ENCODE measurements at places on chromosomes 5 and 9.
A peak's percentile ranks its signal among the peaks of the same experiment; 100 is the strongest.

DNA sequence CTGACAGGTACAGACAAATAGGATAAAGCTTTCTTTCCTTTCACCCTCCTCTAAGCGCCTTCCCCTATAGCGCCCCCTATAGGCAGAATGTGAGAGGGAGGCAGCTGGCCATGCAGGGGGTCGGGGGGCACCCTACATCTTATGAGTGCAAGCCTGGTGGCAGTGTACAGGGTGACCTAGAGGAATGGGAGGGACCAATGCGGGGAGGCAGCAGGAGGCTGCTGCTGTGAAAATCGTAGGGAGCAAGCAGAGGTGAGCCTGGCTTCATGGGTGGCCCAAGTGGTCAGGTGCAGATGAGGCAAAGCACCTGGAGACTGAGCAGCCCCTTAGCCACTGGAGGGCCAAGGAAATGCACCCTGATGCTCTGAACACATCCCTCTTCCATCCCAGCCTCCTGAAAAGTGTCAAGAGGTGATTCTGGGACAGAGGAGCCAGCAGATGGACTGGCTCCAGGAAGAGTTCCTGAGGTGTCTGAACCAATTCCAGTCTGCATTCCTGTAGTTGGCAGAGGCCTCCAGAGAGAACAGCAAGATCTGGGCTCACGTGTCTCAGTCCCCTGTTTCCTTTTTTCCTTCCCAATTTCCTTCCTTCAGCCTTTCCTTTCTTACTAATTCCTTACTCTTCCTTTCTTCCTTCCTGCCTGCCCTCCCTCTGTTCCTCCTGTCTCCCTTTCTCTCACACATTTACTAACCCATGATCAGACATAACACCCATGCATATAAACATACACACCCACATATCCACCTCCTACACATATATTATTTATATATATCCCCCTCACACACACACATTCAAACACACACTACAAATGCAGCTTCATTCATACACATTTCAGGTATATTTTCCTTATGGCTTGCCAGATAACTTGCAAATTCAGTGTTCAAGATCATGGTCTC is 32.8 kb upstream of the GALNT10 start:
- no peak for DNase-seq

- no peak for DNase-seq
Observed at GRCh38 chr5:15463231-15463980, 36.6 kb upstream of the FBXL7 start.

DNA sequence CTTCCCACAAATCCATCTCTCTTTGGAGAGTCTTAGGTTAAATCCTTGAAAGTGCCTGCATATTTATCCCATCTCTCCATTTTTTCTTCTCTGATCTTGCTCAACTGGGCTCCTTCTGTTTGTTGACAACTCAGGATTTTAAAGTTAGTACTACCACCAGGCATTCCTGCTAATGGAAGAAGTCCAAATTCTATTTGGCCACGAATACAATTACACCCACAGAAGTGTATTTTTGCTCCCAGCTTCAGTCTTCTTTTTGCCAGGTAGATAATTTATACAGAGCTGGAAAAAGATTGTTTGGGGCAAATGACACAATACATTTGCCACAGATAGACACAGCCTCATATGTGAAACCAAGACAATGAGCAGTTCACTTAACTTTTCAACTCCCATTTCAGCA is 74.8 kb downstream of the CETN3 start:
- no peak for DNase-seq

GRCh38 chr9:113657765-113658544 is 194.4 kb downstream of the RGS3 start:
- DNase-seq, result peak; percentile 59

DNA sequence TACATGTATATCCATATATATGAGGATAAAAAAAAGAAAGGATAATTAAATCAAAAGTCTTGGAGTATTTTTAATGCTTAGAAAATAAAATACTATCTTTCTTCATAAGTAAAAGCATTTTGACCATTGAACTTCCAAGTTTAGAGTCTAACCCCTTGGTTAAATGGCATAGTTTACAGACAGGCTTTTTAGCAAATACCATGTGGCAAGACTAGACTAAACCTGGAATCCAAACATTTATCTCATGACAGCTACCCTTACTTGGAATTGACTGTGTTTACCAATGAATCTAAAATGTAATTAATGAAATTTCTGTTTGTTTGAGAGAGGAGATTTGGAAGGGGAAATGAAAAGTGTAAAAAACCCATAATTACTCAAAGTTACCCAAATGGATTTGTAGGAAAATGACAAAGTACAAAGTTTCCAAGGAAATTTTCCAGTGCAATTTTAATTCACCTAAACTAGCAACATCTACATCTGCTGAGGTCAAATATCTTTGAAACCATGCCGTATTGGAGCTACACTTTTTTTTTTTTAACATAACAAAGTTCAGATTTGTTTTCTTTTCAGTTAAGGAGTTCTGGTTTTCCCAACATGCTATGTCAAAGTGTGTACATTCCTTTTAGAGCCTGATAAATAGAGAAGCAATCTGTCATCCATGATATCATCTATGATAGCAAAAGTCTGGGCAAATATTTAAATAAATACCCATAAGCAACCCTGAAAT is 272.1 kb upstream of the DAB2 start:
- DNase-seq, result no peak

DNA sequence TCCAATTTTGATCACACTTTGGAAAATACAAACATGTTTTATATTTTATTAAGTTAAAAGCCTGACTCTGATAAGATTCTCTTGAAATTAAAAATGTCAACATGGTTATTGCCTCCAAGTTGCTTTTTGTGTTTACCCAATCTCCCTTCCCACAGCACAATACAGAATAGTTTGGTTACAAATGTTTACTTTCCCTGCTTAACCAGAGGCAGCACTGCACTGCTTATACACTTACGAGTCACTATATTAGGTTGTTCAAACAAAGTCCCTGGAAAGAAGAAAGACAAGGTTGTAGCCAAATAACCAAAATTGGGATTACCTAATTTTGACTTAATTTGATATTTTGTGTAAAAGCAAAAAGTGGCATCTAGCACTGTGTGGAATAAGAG is 25.9 kb downstream of the SRFBP1 start:
- no peak for DNase-seq

DNA sequence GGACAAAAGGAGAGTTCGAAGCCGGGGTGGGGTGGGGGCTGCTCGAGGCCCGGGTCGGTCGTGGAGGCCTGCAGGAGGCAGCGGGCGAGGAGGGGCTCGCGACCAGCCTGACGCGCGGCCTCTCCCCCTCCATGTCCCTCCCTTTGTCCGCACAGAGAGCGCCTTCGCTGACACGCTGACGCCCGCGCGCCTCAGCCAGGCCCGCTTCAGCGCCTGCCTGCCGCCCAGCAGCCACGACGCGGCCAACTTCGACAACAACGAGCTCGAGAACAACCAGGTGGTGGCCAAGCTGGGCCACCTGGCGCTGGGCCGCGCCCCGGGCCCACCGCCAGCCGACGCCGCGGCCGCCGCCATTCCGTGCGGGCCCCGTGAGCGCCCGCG is 42.2 kb downstream of the NEURL1B start:
- no peak for DNase-seq

- no peak for DNase-seq
Observed at GRCh38 chr5:137960141-137960540, 70.9 kb downstream of the PKD2L2 start.

GRCh38 chr5:6543346-6543730 is 89.5 kb downstream of the NSUN2 start:
- DNase-seq, result no peak

All from activated CD8-positive, alpha-beta memory T cell treated with anti-CD3 and anti-CD28 coated beads for 1 hour (primary cell).